ENCODE measurements at places on chromosomes 5 and 9. TPM values are rescaled to one million over a fixed set of nuclear protein-coding genes. Genes with fewer than 3 reads are reported as not detected.

DNA sequence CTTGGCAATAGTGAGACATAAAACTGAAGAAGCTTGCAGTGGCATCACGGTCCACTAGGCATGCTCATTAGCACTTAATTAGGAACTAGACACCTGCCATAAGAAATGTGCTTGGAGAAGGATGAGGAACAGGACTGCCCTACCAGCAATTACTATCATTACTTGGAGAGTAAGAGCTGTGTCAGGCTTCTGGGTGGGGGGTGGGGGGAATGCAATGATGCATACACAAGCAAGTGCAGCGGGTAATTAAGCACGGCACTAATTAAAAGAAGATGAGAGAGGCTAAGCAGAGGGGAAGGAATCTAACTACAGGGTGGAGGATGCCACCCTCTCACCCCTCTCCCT lies 53.1 kb downstream of the TLE1 start:
- peaks cover 32% of the 10 kb centered on the region for H3K36me3 ChIP-seq
- no peak overlapping the region for H3K27ac ChIP-seq
- no peaks in the 10 kb centered on the region for H3K27me3 ChIP-seq
- no peak for DNase-seq
- no peak overlapping the region for H3K4me3 ChIP-seq
- H3K4me1 ChIP-seq = peaks cover 46% of the 10 kb centered on the region

DNA sequence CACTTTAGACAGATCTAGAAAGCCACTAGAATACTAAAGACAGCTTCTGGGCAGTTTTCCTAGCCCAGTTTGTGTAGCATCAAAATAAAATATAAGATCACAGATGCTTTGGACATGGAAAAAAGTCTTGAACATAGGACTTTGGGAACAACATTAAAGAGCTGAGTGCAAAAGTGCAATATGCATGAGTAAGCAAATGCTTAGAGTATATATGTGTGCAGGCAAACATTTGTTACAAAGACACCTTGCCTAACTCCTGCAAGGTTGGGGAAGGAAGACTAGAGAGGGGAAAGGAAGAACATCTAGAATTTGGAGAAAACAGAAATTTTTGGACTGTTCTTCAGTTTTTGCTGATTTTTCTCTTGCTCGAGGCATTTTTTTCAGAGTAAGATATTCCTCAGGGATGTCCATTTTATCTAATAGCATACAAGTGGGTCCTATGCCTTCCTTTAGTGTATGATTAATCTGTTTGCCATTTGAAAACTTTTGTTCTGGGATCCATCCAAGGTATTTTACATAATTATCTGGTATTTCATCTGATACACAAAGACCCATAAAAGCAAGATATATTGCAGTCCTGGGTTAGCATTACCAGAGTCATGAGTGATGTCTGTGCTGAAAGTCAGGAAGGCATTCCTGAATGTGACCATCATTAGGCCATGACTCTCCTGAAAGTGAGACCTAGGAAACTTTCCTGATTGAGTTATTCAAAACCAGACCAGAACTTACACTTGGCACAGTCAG lies 142.0 kb upstream of the RGMB start:
- DNase-seq = no peak
- no peak overlapping the region for H3K4me3 ChIP-seq
- H3K27ac ChIP-seq = no peak overlapping the region
- no peaks in the 10 kb centered on the region for H3K27me3 ChIP-seq
- no peaks in the 10 kb centered on the region for H3K36me3 ChIP-seq

GRCh38 chr9:104970271-104970987 lies 42.5 kb upstream of the ABCA1 start:
- no peak overlapping the region for H3K27ac ChIP-seq
- peaks cover 16% of the 10 kb centered on the region for H3K27me3 ChIP-seq
- H3K4me3 ChIP-seq = no peak overlapping the region
- H3K36me3 ChIP-seq = peaks cover 3% of the 10 kb centered on the region
- H3K4me1 ChIP-seq = peaks cover 10% of the 10 kb centered on the region
- no peak for DNase-seq

DNA sequence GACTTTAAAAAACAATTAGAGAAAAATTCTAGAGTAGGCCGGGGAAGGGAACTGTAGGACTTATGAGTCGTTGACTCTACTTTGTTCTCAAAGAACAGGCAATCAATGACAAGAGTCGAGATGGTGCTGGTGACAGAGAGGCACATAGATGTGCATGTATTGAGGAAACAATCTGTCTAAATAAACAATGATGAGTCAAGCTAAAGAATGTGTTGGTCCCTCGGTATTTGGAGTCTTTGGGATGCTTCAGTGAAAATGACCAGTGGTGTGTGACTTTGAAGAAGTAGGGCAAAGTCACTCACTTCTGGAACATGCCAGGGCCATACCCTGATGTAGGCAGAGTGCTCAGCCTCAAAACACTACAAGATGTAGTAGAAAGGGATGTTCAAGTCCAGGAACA lies 288.1 kb upstream of the PANK3 start:
- peaks cover 7% of the 10 kb centered on the region for H3K27me3 ChIP-seq
- no peaks in the 10 kb centered on the region for H3K4me1 ChIP-seq
- no peaks in the 10 kb centered on the region for H3K36me3 ChIP-seq
- no peak overlapping the region for H3K27ac ChIP-seq

GRCh38 chr5:121834021-121834420 lies 17.7 kb upstream of the FTMT start:
- DNase-seq = no peak
- H3K4me1 ChIP-seq = no peaks in the 10 kb centered on the region
- H3K27ac ChIP-seq = no peak overlapping the region
- no peaks in the 10 kb centered on the region for H3K27me3 ChIP-seq
- no peaks in the 10 kb centered on the region for H3K36me3 ChIP-seq
- H3K4me3 ChIP-seq = no peak overlapping the region

DNA sequence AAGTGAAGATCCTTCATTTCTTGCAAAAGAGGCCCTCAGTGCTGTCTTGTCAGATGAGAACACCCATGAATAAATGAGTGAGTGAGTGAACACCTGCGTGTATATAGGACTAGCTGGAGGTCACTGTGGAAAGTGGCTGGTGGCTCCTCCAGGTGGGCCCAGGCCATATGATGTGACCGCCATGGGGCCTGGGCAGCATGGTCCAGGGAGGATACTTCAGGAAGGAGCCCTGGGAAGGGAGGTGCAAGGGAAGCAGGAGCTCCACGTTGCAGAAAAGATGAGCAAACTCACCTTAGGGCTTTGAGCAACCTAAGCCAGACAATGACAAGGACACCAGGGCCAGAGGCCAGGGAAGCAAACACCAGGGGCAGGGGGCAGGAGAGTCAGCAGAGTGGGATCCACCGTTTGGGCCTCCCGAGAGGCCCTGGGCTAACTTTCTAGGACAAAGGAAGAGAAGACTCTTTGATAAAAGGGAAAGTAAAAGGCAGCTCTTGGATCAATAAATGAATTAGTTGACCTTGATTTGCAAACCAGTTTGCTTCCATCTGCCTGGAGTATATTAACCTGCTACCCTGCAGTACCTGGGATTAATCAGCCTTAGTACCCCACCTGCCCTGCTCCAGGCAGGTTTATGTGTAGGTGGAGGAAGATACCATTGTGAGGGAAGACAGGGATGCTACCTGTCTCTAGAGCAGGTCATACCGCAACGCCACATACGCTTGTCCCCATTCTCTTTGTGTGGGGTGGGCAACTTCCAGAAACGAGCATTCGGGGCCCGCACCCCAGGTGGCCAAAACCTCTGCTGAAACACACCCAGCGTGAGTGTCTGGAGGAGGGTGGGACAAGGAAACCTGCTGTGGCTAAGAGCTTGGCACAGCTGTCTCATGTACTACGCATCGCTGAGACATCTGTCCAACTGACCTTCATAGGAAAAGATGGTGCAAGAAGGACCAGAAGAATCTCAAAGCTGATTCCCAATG lies 51.4 kb upstream of the OLFM1 start:
- H3K27ac ChIP-seq = no peak overlapping the region
- no peaks in the 10 kb centered on the region for H3K36me3 ChIP-seq
- H3K27me3 ChIP-seq = peaks cover 6% of the 10 kb centered on the region
- H3K4me1 ChIP-seq = no peaks in the 10 kb centered on the region

- no peak overlapping the region for H3K4me3 ChIP-seq
- H3K36me3 ChIP-seq = no peaks in the 10 kb centered on the region
- no peak overlapping the region for H3K27ac ChIP-seq
- no peaks in the 10 kb centered on the region for H3K4me1 ChIP-seq
- DNase-seq = no peak
These were observed 27.6 kb downstream of the ZDHHC11B start for GRCh38 chr5:756865-757345.

DNA sequence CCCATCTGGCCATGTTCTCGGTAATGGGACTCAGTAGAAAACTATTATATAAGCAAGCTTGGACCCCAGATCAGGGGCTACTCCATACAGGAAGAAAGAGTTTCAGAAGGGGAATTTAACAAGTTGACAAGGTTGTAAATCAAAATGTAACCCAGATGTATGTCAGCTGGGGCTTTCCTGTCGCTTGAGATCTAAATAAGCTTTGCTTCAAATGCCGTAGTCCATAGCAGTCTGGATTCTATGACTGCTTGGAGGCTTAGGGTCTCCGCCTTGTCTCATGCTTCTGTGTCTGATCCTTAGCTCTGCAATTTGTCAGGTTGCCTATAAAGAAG lies 70.4 kb downstream of the TEX10 start:
- no peaks in the 10 kb centered on the region for H3K4me1 ChIP-seq
- no peaks in the 10 kb centered on the region for H3K27me3 ChIP-seq
- H3K27ac ChIP-seq = no peak overlapping the region
- H3K36me3 ChIP-seq = peaks cover 79% of the 10 kb centered on the region
- no peak for DNase-seq

DNA sequence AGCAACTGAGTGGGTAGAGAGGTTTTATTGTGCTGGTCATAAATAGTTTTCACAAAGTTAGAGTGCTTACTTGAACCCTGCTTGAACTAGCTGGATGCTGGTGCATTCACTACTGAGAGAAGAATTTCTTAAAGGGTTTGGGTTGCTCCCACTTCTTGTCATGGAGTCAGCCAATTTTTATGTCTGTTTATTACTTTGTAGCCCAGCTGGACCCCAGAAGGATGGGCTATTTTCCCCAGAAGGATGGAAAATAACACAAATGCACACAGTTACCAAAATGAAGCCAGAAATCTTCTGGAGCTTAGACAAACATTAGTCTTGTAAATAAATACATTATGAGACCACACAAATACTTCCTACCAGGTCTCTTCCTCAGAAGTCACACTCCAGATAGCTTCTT lies 480.8 kb upstream of the TNC start:
- H3K4me1 ChIP-seq = no peaks in the 10 kb centered on the region
- no peak overlapping the region for H3K27ac ChIP-seq
- no peaks in the 10 kb centered on the region for H3K36me3 ChIP-seq

DNA sequence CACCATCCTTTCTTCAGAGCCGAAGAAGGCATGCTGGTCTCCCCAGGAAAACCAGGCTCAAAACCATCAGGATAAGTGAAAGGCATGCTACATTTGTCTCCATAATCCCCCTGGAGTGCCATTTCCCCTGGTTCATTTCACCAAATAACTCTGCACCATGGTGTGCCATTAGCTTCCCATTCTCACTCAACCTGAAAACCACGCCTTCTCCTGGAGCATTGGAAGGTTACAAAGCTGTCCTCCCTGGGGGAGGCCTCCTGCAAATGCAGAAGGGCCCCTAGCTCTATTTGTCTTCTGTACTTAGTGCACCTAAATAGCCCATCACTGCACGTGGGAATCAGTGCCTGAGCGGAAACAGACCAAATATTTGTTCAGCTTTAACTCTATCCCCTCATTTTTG lies 90.2 kb upstream of the ICE1 start:
- H3K27ac ChIP-seq = no peak overlapping the region
- H3K27me3 ChIP-seq = no peaks in the 10 kb centered on the region
- DNase-seq = no peak
- H3K4me1 ChIP-seq = no peaks in the 10 kb centered on the region
- H3K36me3 ChIP-seq = no peaks in the 10 kb centered on the region
- H3K4me3 ChIP-seq = no peak overlapping the region

DNA sequence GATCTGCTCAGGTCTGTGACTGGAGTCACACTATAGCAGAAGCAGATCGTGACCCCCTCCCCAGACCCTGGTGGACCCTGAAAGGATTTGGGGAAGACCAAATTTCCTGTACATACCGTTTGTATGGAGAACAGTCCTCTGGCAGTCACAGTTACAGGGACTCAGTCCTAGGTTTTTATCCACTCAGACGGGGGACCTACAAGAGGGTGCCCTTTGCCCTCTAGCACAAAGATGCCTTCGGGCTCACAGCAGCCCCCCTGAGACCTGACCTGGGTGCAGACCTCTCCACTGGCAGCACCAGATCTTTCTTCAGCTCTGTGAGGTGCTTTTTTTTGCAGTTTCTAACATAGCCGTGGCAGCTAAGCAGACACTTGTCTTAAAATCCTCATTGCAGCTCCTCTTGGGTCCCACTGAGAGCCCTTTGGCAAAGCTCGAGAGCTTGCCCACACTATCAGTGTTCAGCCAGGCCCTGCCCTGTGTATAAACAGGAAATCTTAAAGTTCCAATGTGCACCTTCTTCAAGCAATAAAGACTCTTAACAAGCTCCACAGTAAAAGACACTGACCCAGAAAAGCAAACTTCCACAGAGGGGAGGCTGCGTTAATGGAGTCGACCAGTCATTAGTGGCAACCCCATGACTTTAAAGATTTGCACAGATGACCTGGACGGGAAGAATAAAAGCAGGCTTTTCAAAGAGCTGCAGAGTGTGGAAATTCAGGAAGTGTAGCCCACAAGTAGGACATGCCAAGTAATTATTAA lies 71.8 kb upstream of the LHFPL2 start:
- peak overlapping the region; percentile 2 for H3K4me3 ChIP-seq
- peaks cover 46% of the 10 kb centered on the region for H3K4me1 ChIP-seq
- H3K27me3 ChIP-seq = no peaks in the 10 kb centered on the region
- DNase-seq = no peak
- H3K36me3 ChIP-seq = no peaks in the 10 kb centered on the region
- H3K27ac ChIP-seq = peak overlapping the region; percentile 47

- no peak overlapping the region for H3K27ac ChIP-seq
- no peak overlapping the region for H3K4me3 ChIP-seq
- H3K36me3 ChIP-seq = no peaks in the 10 kb centered on the region
- H3K4me1 ChIP-seq = no peaks in the 10 kb centered on the region
- no peak for DNase-seq
These were observed 159.0 kb upstream of the OR13F1 start for GRCh38 chr9:104345061-104345460.

DNA sequence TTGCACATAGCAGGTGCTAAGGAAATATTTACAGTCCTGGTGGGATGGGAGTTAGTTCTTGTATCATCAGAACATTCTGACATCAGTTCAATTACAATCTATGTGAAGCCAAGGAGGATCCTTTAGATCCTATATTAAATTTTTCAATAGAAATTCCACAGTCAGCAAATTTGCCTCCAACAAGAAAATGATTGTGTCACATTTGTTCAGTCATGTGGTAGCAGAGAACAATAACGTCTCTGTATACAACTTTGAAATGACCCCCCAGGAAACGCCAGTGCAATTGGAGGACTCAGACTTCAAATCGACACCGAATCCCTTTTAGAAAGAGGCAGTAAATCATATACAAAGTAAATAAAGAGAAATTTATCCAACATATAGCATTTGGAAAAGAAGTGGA lies 392.1 kb downstream of the DTWD2 start:
- H3K36me3 ChIP-seq = no peaks in the 10 kb centered on the region
- H3K4me3 ChIP-seq = no peak overlapping the region
- no peaks in the 10 kb centered on the region for H3K4me1 ChIP-seq
- peaks cover 4% of the 10 kb centered on the region for H3K27me3 ChIP-seq

The PARP8 gene
- total RNA-seq = 56.0 TPM

The DBH gene
- not detected for total RNA-seq

The PCDHGB1 gene
- 0.37 TPM for total RNA-seq

The REEP2 gene
- total RNA-seq = 0.42 TPM

The ABCA1 gene
- total RNA-seq = 2.3 TPM

The CDH18 gene
- total RNA-seq = not detected

The SPINK7 gene
- not detected for total RNA-seq
